Breast epithelium (tissue), 4 donors: ENCODE measurements at places on chromosomes 3 and 15. TPM values are rescaled to one million over a fixed set of nuclear protein-coding genes. Genes with fewer than 3 reads are reported as not detected.

DNA sequence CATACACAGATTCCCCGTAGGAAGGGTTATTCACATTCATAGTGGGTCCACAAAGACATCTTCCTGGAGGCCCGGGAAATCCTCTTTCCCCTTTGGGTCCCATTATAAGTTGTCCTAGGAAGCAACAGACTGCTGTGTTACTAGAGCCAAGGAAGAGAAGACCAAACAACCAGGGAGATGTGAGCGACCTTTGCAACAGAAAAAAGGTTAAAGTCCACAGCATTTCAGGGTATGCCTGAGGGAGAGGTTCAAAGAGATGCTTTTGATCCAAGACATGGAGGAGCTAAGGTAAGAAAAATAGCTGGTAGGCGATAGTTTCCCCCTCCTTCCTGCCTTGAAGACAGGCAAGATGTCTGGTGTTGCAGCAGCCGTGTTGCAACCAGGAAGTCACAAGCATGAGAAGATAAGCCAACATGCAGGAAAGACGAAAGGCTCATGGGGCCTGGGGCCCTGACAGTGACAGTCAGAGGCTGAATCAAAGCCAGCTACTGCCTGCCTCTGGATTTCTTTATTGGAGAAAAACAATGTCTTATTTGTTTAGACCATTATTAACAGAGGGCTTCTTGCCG is 30.9 kb downstream of the EAF1 start:
- no peaks in the 10 kb centered on the region for H3K27me3 ChIP-seq
- no peak for DNase-seq
- H3K36me3 ChIP-seq, result no peaks in the 10 kb centered on the region
- H3K4me3 ChIP-seq, result no peak overlapping the region

DNA sequence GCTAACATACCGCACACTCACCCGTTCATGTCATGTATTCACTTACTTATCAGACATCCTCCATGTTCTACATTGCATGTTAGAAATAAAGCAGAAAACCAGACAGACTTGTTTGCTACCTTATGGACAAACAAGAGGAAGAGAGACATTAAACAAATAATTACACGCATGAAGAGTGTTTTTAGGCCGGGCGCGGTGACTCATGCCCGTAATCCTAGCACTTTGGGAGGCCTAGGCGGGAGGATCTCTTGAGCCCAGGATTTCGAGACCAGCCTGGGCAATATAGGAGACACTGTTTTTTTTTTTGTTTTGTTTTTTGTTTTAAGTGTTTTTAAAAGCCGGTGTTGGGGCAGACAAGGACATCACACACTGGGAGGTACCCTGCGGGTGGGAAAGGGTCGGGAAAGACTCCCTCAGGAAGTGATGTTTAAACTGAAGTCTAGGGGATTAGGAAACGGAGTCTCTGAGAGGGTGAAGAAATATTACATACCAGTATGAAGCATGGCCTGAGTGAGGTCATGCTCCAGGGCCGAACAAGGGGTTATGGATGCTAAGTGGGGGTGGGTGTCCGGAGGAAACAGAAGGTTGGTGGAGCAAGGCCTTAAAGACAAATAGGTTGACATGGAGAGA is 2.1 kb upstream of the USP3 start:
- no peak overlapping the region for H3K4me3 ChIP-seq
- H3K36me3 ChIP-seq, result no peaks in the 10 kb centered on the region
- peak overlapping the region; percentile 92 for H3K27ac ChIP-seq
- DNase-seq, result peak; percentile 70
- H3K4me1 ChIP-seq, result peaks cover 25% of the 10 kb centered on the region

GRCh38 chr15:77527164-77527778 is 105.4 kb downstream of the LINGO1 start:
- no peak for DNase-seq
- H3K4me1 ChIP-seq, result peaks cover 9% of the 10 kb centered on the region
- no peaks in the 10 kb centered on the region for H3K27me3 ChIP-seq
- H3K4me3 ChIP-seq, result no peak overlapping the region
- no peaks in the 10 kb centered on the region for H3K36me3 ChIP-seq

DNA sequence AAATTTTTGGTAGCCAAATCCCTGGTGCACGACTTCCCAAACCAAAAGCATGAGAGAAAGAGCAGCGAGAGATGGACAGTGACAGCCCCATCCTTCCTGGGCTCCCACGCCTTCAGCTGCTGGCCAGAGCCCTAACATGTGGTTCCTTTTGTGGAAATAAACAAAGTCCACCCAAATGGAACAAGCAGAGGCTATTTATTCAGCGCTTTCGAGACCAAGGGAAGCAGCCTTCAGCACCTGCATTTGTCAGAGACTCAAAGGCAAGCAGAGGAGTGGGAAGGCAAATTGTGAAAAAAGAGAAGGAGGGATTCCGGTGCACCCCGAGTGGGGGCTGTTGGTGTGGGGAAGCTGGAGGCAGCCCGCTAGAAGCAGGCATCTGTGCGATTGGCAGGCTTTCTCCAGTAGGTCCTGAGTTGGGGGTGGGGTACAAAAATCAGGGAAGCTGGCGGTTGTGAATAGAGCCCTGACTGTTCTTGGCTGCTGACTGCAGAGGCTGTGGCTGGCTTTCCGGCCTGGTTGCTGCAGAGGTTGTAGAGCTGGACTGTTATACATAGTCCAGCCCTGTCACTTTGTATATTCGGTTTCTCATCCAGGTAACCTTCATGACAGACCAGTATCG is 427.2 kb downstream of the OCA2 start:
- no peak overlapping the region for H3K27ac ChIP-seq
- H3K36me3 ChIP-seq, result no peaks in the 10 kb centered on the region
- DNase-seq, result no peak
- H3K27me3 ChIP-seq, result no peaks in the 10 kb centered on the region
- H3K4me3 ChIP-seq, result no peak overlapping the region

- H3K36me3 ChIP-seq, result no peaks in the 10 kb centered on the region
- no peaks in the 10 kb centered on the region for H3K4me1 ChIP-seq
- no peak overlapping the region for H3K27ac ChIP-seq
- H3K4me3 ChIP-seq, result no peak overlapping the region
- H3K27me3 ChIP-seq, result no peaks in the 10 kb centered on the region
Measured at GRCh38 chr3:155435821-155436220, 142.3 kb upstream of the STRIT1 start.

DNA sequence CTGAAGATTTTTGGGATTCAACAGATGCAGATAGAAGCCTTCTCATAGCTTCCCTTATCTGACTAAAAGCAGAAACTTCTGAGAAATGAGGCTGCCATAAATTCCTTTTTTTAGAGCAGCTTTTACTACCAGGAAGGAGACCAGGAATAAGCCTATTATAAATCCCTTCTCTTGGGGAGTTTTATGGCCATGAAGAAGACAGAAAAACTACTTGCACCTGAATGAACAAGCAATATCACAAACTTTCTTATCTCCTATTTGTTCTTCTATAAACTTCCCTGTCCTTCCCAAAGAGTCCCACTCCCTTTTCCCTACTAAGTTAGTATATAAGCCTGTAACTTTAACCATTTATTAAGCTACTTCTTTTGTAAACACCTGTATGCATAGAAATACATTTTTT is 603.1 kb downstream of the NSUN3 start:
- no peak overlapping the region for H3K27ac ChIP-seq
- no peaks in the 10 kb centered on the region for H3K27me3 ChIP-seq
- no peak for DNase-seq
- no peaks in the 10 kb centered on the region for H3K4me1 ChIP-seq
- no peak overlapping the region for H3K4me3 ChIP-seq

DNA sequence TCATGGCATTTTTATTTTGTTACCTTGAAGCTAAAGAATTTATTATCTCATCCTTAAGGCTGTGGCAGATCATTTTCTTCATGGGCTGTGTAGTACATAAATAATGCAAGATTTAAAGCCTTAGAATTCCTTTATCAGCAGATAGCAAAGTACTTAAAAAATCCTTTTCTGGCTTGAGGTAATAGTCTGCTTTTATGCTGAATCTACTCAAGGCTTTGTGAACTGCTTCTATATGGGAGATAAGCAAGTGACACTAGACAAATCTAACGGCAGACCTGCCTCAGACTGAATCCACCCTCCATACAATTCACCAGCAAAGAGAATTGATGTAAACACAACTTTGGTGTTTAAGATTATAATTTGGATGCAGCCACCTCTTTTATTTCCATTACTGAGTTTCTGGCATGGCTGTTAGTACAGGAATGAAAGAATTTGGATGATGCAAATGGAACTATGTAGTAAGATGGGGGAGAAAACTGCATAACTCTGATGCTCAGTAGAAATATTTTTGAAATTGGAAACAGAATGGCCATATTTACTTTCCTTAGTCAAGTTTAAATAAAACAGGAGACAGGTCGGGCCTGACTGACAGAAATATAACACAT is 1121.5 kb downstream of the NAALADL2 start:
- no peaks in the 10 kb centered on the region for H3K27me3 ChIP-seq
- no peaks in the 10 kb centered on the region for H3K36me3 ChIP-seq
- no peak for DNase-seq

DNA sequence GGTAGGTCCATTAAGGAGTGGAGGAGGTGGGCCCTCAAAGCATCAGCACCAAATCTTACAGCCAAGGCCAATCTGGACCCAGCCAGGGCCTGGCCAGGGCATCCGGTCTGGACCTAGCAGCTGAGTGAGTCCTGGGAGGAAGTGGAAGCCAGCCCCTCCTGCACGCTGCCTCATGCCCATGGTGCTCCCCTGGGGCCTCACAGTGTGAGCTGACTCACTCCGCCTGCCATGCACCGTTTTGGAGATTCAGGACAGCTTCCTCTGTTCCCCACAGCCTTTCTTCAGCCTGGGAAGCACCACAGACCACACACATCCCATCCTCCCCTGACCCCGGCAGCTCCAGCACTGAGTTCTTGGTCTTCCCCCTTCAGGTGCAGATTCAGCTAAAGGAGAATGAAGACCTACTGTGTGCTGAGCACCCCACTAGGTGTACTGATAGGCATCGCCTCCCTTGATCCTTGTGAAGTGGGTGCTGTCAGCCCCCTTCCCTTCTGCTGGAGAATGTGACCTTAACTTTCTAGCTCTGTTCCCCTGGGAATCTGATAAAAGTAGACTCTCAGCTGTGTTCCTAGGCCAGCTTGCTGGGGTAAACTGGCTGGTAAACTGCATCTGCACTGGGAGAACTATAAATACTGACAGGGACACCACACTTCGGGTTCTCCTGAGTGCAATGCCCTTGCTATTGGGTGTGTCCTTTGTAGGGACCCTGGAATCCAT is 36.8 kb upstream of the SEC13 start:
- H3K4me1 ChIP-seq, result no peaks in the 10 kb centered on the region
- DNase-seq, result no peak
- no peaks in the 10 kb centered on the region for H3K36me3 ChIP-seq
- no peak overlapping the region for H3K4me3 ChIP-seq
- no peak overlapping the region for H3K27ac ChIP-seq

DNA sequence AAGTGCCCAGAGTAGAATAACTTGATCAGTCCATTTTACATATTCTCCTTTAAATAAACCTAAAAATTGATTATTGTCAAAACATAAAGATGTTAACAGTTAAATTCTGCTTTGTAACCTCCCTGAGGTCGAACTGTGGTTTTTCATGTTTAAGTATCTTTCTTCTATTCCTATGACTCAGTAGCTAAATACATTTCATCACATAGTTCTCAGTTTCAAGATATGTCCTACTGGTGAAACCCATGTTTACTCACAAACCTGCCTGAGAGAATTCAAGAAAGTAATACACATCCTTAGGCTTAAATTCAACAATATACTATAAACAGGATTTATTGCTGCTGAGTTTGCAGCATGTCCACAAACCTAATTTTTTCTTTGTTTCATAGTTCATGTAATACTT is 692.9 kb downstream of the ZPLD1 start:
- H3K27me3 ChIP-seq, result no peaks in the 10 kb centered on the region
- no peak overlapping the region for H3K27ac ChIP-seq
- H3K4me3 ChIP-seq, result no peak overlapping the region
- no peak for DNase-seq

The GOLGA8M gene
- total RNA-seq, result 4.0 TPM

The NAA50 gene
- total RNA-seq, result 140 TPM

The BNIP2 gene
- 167 TPM for total RNA-seq

The AKAP13 gene
- 198 TPM for total RNA-seq
